Small intestine (tissue), 16 donors: ENCODE measurements at places on chromosomes 6 and 20. TPM values are rescaled to one million over a fixed set of nuclear protein-coding genes. Genes with fewer than 3 reads are reported as not detected.

STX11 gene
- 4.4 TPM for polyA plus RNA-seq

ERVFRD-1 gene
- polyA plus RNA-seq, result not detected

ME1 gene
- polyA plus RNA-seq, result 48.3 TPM

WFDC2 gene
- 3.1 TPM for polyA plus RNA-seq

PBOV1 gene
- not detected for polyA plus RNA-seq

LGSN gene
- not detected for polyA plus RNA-seq

RALGAPB gene
- polyA plus RNA-seq, result 21.0 TPM

GRCh38 chr6:128421788-128422187, 98.6 kb downstream of the PTPRK start:
- no peak for DNase-seq

DNA sequence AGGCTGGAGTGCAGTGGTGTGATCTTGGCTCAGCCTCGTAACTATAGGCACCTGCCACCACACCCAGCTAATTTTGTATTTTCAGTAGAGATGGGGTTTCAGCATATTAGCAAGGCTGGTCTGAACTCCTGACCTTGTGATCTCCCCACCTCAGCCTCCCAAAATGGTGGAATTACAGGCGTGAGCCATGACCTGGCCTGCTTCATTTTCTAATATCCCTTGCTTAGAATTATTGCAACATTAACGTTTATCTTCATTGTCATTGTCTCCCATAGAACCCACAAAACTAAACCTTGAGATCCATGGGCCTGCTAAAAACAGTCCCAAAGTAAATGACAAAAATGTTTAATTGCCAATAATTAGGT, 6.1 kb downstream of the EEF1A1 start:
- no peak for DNase-seq

GRCh38 chr20:33875055-33875454, 63.9 kb downstream of the CHMP4B start:
- no peak for DNase-seq

- DNase-seq, result no peak
These were observed 76.8 kb upstream of the ARMC2 start for GRCh38 chr6:108771421-108771820.

- no peak for DNase-seq
These were observed 3.4 kb downstream of the BPIFB2 start for GRCh38 chr20:33010674-33011449.

DNA sequence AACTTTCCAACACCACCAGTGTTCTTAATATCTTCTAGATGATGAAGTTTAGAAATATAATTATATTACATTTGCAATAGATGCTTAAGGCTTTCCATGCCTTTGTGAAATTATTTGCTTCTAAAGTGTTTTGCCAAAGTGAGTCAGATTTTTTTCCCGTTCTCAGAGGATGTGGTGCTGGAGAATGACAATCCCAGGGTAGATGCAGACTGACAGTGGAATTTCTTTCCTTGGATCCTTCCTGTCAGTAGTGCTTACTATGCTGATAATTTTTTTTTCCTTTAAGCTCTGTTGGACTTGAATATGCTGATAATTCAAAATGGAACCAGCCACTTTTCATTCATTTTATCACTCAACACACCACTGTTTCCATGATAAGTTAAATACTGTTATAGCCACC, 59.9 kb upstream of the SOX4 start:
- DNase-seq, result no peak

DNA sequence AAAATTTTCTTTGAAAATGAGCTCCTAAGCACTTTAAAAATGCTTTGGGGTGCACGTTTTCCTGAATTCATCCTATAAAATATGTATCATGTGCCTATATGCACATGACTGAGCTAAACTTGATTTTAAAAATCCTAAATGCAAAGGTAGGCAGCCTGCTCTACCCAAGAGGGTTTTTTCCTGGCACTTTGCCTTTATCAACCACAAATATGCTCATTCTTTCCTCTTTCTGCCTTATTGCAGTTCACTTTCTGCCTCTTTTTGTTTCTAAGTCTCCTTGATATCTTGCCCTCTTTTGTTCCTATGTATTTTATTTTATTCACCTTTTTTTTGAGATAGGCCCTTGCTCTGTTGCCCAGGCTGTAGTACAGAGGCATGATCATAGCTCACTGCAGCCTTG, 229.3 kb downstream of the GRM1 start:
- no peak for DNase-seq

- no peak for DNase-seq
These were observed 34.9 kb upstream of the SHLD1 start for GRCh38 chr20:5715071-5715841.
